ENCODE measurements at places on chromosomes 5 and 9.

- no peak for DNase-seq
These were observed 156.5 kb upstream of the NFIL3 start for GRCh38 chr9:91580136-91580535.

GRCh38 chr9:112044881-112045280 is 130.2 kb downstream of the SUSD1 start:
- DNase-seq: no peak

DNA sequence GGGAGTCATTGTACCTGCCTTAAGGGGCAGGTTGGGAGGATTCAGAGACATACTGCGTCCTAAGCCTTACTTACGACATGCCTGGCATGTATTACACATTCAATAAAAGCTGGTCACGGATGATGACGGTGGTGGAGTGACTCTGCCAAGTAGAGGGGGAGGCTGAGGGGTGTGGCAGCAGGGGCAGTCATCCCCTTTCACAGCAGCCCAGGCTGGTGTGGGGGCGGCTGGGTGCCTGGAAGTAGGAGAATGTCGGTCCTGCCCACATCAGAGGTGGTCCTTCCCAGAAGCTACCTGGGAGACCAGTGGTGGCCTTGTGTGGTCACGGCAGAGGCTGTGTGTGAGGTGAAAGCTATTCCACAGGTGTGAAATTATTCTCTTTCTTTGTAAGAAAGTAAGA is 8.9 kb downstream of the ZBTB34 start:
- DNase-seq: no peak

- no peak for DNase-seq
These were observed 276.2 kb upstream of the SLC24A2 start for GRCh38 chr9:20065046-20065445.

GRCh38 chr5:152246401-152246800 is 158.7 kb downstream of the NMUR2 start:
- no peak for DNase-seq

DNA sequence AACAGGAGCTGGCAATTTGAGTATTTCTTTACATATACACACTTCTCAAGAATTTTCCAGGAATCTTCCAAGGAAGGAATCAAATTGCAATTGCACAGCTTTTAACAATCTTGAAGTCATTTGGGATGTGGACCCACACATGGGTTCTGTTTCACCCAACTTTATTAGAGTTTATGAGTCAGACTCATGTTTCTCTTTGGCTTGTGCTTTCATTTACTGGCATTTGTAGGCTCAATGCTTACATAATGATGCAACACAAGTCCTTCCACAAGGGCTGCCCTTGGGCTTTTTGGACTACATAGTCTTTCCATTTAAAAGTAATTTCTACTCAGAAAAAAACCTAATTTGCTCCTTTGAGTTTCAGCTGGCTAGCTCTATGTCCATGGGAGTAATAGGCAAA is 4.6 kb upstream of the CDC37L1 start:
- no peak for DNase-seq

- DNase-seq: no peak
These were observed 149.7 kb downstream of the GCNT1 start for GRCh38 chr9:76608575-76609273.

GRCh38 chr5:132445930-132446329 is 44.6 kb downstream of the IRF1 start:
- no peak for DNase-seq

DNA sequence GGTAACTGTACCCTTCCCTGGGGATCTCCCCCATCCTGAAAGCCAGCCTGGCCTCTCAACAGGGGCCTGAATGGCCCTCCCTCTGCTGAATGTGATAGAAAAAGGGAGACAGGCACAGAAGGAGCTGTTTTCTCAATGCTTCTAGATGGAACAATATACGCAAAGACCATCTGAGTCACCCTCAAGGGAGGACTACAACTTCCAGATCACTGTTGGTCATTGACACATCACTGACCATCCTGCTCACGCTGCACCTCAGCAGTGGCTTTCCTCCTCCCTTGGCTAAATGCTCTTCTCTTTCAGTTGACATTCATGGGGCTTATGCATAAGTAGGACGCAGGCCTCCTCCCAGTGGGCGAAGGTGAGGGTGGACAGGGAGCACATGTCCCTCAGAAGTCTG is 112.2 kb upstream of the SHB start:
- no peak for DNase-seq

- DNase-seq: no peak
These were observed 13.2 kb downstream of the PHF19 start for GRCh38 chr9:120863833-120864232.

DNA sequence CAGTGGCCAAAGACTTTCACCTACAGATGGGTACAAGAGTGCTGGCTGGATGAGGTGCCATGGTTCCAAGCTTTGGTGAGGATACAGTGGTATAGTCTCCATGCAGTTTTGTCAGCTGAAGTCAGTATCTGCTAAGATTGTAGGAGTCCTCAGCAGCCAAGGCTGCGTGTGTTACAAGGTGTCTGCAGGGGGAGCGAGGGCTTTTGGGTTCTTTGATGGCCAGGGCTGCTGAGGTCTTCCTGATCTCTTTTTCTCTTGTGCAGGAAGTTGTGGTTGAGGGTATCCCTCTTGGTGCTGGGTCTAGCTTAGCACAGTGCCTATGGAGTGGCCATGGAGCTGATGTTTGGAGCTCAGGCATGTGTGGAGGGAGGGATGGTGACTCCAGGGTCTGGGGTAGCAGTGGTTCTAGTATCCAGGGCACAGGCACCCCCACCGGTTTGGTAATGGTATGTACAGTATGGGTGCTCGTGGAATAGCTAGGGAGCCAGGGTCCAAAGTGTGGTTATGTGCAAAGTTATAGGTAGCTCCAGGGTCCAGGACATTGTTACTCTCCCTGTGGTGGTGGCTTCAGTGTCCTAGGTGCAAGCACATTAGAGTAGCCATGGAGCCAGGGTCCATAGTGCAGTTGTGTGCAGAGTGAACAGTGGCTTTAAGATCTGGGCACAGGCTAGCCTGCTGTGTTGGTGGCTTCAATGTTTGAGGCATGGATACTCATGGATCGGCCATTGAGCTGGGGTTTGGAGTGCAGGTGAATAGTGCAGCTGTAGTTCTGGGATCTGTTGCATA is 36.7 kb downstream of the CNTLN start:
- no peak for DNase-seq

- DNase-seq: no peak
These were observed 19.4 kb downstream of the ABO start for GRCh38 chr9:133255371-133256135.

GRCh38 chr5:59597690-59598546 is 295.6 kb downstream of the PDE4D start:
- DNase-seq: no peak

GRCh38 chr5:52804387-52804791 is 16.7 kb downstream of the ITGA1 start:
- DNase-seq: no peak

DNA sequence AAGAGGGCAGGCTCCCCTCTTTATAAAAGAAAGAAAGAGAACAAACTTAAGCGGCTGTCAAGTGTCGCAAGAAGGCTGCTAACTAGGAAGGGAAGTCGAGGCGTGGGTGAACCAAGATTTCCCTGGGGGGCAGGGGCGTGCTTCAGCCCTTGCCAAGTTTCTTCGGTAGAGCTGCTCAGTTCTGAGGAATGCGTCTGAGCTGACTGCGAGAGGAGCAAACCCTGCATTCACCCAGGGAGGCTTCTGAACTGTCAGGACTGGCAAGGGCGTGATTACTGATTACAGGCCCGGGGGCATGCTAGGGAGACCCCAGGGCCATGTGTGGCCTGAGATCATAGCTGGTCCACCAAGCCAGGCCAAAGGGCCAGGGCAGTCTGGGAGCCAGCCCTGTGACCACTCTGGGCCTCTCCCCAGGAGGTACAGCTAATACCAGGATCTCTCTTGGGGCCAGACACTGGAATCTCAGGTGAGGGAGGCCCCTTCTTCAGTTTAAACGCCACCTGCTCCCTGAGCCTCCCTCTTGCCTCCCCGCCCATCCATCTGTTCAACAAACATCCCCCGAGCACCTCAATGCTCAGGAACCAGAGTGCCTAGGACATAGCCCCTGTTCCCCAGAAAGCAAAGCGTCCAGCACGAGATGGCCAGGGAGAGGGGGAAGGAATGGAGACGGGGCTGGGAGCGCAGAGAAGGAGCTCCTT is 30.9 kb downstream of the SARDH start:
- no peak for DNase-seq

GRCh38 chr5:109705596-109705995 is 15.9 kb downstream of the MAN2A1 start:
- DNase-seq: no peak

- no peak for DNase-seq
These were observed 60.7 kb downstream of the MAT2B start for GRCh38 chr5:163565931-163566608.

DNA sequence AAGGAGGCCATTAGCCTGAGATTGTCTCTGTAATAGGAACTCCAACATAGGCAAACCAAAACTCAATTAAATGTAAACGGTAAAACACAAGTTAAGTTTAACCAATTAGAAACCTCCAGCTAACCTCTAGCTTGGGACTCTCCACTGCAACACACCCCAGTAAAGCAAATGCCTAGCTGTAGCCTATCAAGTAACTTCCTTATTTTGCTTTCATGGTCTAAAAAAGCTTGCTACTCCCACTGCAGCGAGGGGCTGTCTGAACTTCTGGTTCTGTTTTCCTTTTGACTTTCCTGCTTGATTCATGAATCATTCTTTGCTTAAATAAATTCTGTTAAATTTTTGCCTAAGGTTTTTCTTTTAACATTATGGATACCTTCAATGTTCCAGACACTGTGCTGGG is 24.4 kb upstream of the C5orf46 start:
- no peak for DNase-seq

DNA sequence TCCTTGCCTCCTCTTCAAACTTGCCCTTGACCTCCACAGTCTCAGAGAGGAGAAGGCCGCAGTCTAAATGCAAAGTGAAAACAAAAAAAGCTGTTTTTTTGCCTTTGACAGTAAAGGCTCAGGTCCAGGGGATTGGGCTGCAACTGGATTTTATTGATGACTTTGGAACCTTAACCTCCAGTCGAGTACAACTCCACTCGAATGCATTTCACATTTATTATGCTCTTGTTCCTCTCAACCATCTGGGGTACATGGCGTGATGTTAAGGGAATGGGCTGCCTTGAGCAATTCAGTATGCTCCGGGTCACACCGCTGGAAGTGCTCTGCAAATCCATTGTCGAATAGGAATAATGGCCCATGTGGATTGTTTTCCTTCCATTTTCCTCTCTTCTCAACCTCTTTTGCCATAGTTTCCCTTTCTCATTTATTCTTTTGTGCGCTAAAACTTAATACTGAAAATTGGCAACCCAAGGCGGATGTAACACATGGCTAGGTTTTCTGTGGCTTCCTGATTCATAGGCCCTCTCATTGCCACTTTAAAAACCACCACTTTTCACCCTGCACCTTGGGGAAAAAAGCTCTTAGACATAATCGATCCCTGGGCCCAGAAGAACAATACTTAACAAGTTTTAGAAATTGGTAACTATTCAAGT is 34.3 kb downstream of the ITK start:
- DNase-seq: peak; percentile 62

DNA sequence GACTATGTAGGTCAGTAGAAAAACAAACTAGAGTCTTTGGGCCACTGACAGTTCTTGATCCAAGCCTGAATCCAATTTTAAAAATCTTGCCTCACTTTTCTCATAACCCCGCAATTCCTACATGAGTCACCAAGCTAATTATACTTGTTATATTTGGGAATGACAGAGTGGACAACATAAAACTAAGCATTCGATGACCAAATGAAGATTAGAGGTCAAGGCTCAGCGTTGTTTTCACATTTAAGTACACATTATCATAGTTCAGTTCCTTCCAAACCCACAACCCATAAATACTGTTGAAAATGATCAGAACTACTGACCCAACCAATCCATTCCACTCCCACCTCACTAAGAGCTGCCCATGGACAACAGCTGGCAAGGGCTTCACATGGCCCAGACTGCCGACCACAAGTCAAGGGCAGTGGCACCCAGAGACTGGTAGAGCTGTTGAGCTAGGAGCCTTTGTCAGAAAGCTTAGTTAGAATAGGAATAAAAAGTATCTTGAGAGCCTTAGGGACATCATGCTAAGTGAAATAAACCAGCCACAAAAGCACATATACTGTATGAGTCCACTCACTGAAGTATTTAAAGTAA is 64.2 kb downstream of the MYO10 start:
- DNase-seq: no peak

GRCh38 chr5:128631771-128632170 is 93.7 kb upstream of the FBN2 start:
- no peak for DNase-seq

DNA sequence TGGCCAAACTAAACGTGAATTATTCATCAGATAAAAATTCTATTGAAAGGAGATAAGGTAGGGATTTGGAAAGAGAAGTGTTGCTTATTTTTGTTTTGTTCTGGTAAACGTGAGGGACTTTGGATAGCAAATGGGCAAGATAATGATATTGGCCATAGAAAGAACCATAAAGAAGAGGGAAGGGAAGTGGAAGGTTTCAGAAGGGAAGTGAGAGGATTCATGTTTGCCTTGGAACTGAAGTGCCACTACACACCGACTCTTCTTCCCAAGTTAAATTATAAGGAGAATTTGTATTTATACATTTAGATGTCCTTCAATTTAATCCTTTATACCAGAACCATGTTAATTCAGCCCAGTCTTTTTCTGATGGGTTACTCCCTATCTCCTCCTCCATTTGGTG is 42.1 kb upstream of the TAF11L2 start:
- DNase-seq: no peak

DNA sequence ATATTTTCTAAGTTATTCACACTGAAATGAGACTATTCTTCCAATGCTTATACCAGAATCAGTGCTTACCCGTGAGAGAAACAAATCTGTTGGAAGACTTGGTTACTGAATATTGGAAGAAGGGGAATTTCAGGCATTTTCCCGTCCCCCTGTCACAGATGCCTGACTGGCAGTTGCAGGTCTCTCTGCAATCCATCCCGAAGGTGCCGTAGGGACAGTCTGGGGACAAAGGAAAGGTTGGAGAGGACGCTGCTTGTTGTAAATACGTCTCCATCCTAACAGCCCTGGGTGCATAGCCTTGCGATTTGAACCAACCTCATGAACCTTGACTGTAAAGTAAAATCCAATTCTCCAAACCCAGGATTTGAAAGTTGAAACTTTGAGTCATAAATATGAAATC is 3.5 kb downstream of the ESM1 start:
- no peak for DNase-seq

GRCh38 chr5:72511774-72512592 is 4.8 kb upstream of the ZNF366 start:
- DNase-seq: no peak

DNA sequence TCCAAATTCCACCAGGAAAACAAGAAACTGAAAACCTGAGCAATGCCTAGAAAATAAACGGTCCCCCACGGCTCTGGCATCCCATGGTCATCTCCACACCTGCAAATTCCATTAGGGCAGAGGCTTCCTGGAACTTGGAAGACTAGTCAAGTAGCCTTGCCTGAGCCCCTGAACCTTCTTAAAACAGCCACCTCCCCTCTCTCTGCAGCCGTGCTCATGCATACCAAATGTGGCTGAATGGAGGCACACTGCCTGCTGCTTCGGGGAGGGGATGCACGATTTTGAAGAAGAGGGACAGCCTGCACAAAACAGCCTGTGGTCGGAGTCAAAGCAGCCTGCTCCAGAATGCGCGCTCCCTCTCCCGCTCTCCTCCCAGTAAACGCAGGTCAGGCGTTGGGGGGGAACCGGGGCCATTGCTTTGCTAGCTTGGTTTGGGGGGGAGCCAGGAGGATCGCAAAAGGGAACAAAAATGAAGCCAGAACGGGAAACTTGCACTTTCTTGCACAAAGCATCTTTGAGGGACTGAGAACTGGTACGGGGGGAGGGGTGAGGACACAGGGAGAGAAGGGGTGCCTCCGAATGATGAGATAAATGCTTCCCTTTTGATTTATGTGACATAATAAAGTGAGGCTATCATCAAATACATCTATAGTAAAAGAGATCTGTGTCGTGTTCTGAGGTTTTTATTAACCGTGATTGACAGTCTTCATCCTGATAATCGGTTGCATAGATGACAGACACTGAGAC is at the start of gene TRPM3:
Gene TRPM3, minus strand, starts transcription at position 347 of the 747 bp plus-strand sequence. Its CDS starts 267 bp downstream, at position 80.
- DNase-seq: no peak

Data from CD4-positive, alpha-beta T cell treated with Interleukin-1 beta for 1 hour (primary cell).